Astrocyte (in vitro differentiated cells and primary cell): ENCODE measurements at places on chromosomes 3 and 15. TPM values are rescaled to one million over a fixed set of nuclear protein-coding genes. Genes with fewer than 3 reads are reported as not detected.

The CILP gene
- total RNA-seq: 1.1 and 3.6 TPM in 2 replicates

The MAP6D1 gene
- total RNA-seq: 4.6 and 4.8 TPM in 2 replicates

The MAGI1 gene
- total RNA-seq: 27.4 and 31.8 TPM in 2 replicates

The AADACL2 gene
- total RNA-seq: not detected in 2 replicates

The MUSTN1 gene
- not detected in 2 replicates for total RNA-seq

The LRRC31 gene
- 0.16 TPM in 1 of 2 replicates, not detected in the other for total RNA-seq

The PPP1R2 gene
- total RNA-seq: 34.5 and 37.4 TPM in 2 replicates

The KLHDC8B gene
- total RNA-seq: 30.2 and 31.6 TPM in 2 replicates

The ZBED2 gene
- total RNA-seq: 0.36 and 1.0 TPM in 2 replicates

The ANKUB1 gene
- not detected in 2 replicates for total RNA-seq
